ENCODE measurements at places on chromosomes 1 and 21.

GRCh38 chr1:176559878-176560277, 96.9 kb downstream of the PAPPA2 start:
- peak; percentile 3 for DNase-seq

DNA sequence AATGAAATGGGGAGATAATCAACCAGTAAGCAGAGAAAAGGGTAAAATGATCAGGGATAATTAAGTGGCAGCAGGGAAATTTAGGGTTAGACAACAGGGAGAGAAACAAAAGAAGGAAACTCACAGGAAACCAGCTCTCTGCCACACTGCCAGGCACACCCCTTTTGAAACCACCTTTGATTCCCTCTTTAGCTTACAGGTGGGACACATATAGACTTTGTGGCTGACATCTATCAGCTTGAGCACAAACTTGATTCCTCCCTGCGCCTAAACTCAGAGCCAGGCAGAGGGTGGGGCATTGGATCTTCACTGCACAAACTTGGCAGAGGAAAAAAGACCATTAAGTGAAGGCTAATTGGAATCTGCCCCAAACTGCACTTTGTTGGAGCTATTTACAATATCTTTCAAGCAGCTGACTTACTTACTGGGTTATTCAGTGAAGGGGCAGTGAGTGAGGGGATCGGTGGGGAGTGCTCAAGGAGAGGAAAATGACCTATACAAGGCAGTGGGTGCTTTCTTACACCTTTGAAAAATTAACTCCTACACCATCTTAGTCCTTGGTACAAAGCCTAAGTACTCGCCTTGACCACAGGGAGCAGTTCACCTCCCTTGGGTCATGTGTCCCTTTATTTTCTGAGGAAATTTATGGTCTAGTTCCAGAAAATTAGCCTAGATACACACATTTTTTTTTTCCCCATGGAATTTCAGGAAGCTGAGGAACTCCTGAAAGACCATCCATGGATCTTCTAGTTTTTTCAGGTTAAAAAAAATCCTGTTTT, 60.2 kb downstream of the PBX1 start:
- DNase-seq, result no peak

DNA sequence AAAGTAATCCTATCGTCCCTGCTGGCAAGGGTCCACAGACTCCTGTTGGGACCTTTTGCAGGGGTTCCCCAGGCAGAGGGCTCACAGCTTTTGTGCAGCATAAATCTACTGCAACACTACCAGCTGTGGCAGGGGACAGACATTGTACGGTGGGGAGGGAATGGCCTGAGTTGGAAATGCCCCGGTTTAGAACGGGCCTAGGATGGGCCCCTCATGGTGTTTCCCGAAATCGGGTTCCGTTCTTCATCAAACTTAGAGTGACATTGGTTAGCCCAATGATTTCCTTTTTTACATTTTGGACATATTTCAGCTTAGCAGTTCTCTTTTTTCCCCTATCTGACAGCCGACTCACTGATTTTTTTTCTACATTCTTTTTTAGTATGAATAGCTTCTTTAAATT, 26.5 kb upstream of the SAMD11 start:
- DNase-seq, result peak; percentile 8

GRCh38 chr1:234230414-234230862, 142.8 kb upstream of the COA6 start:
- peak; percentile 46 for DNase-seq

DNA sequence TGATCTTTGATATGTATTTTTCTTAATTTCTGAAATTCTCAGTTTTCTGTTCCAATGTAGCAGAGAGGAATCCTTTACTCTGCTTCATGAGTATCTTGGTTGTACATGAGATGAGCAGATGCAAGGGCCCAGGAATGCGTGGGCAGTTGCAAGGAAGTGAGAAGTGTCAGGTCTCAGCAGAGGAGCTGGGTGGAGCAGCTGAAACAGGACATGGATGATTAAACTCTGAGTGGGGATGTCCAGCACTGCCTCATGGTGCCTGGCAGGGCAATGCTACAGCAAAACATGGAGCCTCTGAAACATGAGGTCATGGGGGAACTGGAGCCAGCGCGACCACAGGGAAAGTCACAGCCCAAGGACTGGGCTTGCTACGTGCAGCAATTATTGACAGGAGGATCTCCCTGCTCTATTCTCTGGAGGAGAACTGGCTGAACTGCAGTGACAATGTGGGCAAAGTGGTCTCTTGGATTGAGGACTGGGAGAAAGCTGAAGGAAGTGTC, 48.4 kb downstream of the COLGALT2 start:
- no peak for DNase-seq

DNA sequence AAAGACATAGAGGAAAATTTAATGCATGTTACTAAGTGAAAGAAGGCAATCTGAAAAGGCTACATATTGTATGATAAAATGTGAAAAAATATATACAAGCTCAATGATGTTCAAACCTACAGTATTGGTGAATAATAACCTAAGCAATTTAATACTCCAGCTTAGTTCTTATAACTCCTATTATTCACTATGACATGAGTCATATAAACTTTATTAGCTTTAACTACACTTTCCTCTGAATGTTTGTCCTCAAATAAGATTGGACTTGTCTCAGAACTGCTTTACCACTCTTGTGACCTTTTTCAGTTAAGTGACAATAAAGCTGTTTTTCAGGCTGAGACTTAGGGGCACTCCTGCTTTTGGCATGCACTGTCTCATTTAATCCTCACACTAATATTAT, 50.9 kb downstream of the CNST start:
- DNase-seq, result no peak

DNA sequence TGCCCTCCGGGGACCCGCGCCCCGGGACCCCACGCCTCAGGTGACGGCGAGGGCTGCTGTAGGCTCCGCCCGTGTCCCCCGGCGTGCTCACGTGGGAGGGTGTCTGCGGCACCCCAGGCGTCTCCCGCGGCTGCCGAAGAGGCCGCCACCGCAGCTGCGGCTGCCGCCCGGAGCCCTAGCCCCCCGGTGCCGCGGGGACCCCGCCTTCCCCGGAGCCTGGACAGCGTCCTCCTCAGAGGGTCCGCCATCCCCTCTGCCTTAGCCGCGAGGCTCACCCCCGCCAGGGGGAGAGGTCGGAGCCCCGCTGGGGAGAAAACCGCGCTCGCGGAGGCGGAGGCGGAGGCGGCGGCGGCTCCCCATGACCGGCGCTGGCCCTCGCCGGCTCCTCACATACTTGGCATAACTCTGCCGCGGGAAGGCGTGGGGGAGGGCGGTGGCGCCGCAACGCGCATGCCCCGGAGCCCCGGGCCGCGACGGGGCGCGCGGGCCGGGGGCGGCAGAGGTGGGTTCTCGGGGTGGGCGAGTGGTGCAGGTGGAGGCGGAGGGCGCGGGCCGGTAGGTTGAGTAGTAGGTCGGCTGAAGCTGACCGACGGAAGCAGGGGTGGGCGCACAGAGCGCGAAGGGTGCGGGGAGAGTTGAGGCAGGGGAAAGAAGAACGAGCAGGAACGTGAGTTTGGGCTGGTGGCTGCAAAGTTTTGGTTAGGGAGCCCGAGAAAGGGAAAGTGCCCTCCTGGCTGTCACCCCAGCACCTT, 700 bp upstream of the SYDE2 start:
- no peak for DNase-seq

DNA sequence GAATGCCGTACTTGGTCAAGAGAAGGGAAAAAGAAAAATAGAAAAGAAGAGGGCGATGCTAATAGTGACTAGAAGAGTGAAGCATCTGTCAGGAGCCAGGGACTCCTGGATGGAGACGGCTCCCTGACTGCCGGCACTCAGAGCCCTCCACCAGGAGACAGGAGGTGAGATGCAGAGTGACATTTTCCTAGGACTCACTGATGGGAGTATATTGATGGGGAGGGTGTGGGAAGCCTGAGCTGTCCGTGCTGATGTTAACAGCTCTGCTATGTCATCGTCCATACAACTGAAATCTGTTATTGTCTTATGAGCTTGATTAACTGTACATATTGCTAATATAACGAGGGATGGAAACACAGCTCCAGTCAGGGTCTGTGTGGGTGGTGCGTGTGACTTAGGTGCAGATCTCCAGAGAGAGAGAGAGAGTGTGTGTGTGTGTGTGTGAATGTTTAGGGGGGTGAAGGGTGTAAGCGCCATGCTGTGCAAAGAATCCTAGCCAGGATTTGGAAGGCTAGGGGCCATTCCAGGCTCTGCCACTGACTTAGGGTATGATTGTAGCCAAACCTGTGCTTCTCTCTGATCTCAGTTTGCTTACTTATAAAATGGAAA, 123.0 kb upstream of the KLHDC7A start:
- no peak for DNase-seq

DNA sequence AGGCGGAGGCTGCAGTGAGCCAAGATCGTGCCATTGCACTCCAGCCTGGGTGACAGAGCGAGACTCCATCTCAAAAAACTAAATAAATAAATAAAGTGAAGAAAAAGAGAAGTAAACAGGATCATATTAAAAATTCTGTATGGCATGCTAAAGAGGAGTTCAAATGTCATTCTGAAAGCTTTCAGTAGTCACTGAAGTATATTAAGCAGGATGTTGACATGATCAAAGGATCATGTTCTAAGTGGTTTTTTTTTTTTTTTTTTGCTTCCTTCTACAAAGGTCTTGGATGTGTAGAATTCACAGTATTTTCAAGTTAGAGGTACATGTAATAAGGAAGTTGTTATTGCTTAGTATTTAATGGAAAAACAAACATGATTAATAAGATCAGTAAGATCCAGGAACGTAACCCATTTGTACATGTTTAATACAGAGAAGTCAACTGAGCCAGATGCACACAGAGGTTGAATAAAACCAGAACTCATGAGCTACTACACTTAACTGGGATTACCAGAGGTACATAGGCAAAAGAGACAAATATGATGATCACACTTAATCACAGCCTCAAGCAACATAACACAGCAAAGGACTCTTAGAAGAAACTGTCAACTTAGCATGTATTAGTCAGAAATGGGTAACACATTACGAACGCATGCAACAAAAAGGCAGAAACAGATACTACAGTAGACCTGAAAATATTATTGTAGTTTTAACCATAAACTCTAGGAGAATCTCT, 12.2 kb downstream of the CDC42BPA start:
- DNase-seq, result no peak

DNA sequence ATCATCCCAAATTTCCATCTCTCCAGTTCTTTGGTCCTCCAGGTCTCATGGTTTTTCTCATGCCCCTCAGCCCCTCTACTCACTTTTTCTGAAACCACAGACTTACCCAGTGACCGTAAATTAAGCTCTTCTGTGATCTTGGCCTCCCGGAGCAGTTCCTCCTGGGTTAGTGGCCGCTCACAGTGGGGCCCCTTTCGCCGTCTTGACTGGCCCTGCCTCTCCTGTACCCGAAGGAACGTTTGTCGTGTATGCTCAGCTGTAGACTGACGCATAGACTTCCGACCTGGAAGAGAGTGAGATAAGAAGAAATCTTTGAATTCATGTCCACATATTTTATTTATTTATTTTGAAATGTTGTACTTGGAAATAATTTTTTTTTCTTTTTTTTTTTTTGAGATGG, 5.8 kb downstream of the VPS72 start:
- no peak for DNase-seq

- DNase-seq, result no peak
Observed at GRCh38 chr1:245255783-245256182, 101.0 kb downstream of the KIF26B start.

GRCh38 chr1:180002437-180002836, 47.8 kb downstream of the CEP350 start:
- DNase-seq, result no peak

DNA sequence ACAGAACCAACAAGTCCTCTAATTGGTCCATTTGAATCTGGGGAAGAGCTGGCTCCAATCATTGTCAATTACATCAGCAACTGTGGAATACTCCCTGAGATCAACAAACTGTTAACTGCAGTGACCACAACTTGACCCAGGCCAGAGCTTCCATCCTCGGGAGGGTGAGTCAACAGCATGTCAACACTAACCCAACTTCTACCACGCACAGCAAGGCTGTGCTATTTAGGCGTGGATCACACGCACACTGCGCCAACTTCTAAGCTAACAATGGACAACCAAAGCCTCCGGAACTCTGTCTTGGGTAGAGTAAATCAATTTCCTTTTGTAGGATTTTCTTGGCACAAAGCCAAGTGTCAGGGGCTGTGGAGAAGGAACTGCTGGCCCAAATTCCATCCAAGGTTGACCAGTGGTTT, 30.4 kb downstream of the APP start:
- no peak for DNase-seq

DNA sequence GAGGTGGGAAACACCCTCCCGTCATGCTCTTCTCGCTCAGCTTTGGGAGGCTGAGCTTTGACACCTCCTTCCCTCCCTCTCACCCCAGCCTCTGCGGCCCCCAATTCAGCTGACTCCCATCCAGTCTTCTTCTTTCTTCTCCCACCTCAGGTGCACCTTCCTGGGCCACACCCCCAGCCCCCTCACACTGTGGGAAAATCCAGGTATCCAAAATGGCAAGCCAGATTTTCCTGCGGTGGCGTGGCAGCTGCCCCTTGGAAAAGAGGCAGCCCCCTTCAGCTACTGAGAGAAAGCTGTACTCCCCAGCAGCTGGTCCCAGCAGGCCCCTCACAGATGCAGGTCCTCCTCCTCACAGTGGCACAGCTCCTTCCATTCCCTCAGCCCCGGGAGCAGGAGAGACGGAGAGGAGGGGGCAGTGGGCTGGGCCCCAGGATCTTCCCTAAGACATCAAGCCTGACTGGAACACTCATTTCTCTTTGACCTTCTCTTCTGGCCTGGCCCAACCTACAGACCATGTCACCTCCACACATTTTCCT, 61.6 kb downstream of the OPTC start:
- no peak for DNase-seq

- DNase-seq, result no peak
Observed at GRCh38 chr1:10803971-10804820, 7.8 kb upstream of the CASZ1 start.

DNA sequence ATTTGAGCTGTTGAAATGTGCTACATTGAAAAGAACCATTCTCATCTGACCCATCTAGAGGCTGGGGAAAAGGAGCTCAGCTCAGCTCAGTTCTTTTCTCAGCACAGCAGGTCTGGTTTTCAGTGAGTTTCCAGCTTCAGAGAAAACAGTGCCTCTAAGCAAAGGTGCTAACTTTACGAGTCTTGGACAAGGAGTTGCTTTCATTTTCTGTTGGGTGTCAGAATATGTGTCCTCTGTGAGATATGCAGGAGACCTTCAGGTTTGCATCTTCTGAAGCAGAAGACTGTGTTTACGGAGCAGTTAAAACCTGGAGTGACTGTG, 321.3 kb upstream of the USP24 start:
- no peak for DNase-seq

All from bone marrow (tissue), 2 donors.